ENCODE measurements at places on chromosomes 3 and 15. TPM values are rescaled to one million over a fixed set of nuclear protein-coding genes. Genes with fewer than 3 reads are reported as not detected.

GRCh38 chr3:128555098-128555825, 62.3 kb upstream of the GATA2 start:
- ATAC-seq = peak; percentile 80

The SH2D7 gene
- not detected for total RNA-seq

DNA sequence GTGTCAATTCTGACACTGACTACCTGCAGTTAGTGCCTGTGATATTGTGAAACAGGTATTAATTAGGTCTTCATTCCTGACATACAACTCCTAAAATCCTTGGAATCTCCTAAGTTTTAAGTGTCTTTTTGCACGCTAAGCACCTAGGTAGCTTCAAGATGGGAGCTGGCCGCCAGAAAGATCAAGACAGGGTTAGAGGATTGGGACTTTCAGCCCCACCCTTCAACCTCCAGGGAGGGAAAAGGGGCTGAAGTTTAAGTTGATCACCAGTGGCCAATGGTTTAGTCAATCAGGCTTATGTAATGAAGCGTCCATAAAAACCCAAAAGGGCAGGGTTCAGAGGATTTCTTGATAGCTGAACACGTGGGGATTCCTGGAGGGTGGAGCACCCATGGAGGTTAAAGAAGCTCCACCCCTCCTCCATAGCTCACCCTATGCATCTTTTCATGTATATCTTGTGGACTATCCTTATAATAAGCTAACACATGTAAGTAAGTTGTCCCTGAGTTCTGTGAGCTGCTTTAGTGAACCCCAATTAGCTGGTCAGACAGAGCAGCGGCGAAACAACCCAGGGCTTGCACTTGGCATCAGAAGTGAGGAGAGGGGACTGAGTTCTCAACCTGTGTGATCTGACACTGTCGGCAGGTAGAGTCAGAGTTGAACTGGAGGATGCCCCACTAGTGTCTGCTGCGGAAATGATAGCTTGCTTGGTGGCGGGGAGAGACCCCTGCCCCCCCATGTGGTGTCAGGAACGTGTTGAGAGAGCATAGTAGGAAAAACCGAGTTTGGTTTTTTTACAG, 12.8 kb upstream of the SRP14 start:
- ATAC-seq = no peak

DNA sequence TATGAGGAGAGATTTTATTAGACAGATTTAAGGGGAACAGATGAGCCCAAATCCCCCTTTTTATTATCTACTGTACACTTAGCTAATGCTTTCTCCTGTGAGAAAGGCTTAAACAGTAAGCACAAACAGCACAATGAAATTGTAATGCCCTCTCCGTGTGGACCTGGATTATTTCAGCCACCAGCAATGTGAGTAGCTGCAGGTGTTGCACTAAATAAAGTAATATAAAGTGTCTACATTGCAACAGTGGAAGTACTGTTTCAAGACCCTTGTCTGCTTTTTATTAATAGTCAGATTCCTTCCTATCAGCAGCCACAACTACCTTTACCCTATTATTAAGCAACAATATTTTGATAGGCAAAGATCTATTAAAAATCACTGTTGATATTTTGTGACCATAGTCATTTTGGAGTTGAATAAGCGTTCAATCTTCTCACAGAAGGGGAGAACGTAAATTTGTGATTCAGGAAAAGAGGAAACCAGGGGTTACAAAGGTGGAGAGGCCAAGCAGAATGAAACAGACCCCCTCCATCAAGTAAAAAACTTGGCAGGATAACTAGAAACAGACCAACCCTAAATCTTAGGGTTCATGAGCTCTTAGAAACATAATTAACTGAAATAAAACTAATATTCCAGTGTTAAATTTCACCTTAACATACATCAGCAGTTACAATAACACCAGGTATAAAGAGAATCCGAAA, 422.6 kb downstream of the MECOM start:
- no peak for ATAC-seq

The SH3GL3 gene
- total RNA-seq = 0.31 TPM

DNA sequence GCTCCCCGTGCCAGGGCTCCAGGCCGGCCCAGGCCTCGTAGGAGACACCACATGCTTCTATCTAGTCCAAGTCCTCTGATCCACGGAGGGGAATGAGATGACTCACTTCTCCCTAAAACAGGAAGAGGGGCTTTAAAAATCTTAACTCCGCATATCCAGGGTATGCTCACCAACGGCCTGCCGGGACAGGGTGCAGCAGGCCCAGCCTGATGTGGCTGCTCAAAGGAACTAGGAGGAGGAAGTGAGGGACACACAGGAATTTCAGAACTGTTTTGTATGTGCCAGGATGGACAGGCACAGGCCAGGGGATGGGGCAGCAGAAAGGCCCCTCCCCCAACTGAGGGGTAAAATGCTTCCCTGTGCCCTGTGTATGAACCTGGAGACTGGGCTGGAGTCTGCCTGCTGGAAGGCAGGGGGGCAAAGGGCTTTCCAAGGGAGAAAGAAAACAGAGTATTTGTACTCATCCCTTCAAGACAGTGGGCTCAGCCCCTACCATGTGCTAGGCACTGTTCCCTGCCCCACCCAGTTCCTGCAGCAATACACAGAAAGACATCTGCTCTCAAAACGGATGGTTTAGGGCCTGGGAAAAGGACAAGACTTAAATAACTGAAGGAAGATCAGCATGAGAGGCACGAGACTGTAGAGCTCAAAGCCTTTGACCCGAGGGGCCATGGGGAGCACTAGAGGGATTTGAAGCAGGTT, 22.1 kb downstream of the CHDH start:
- no peak for ATAC-seq

DNA sequence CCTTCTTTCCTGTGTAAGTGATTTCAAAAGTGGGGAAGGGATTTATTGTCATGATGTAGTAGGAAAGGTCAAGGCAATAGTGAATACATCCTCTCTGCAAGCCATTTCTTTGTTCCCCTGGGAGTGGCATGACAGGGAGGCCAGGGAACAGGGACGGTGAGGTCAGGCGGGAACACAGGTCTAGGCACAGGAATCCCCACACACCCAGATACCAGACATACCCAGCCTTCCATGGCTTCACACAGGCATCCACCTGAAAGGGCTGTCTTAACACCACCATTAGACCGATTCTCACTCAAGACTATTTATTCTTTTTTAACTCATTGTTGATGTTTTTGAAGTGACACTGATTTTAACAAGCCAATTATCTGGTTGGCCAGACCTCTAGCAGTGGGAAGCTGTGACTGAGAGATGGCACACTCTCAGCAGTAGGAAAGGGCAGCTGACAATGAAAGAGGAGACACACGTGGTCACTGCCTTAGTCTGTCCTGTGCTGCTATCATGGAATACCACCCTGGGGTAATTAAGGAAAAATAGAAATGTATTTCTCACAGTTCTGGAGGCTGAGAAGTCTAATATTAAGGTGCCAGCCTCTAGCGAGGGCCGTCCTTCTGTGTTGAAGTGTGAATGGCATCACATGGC, 74.6 kb upstream of the MYZAP start:
- ATAC-seq = no peak

DNA sequence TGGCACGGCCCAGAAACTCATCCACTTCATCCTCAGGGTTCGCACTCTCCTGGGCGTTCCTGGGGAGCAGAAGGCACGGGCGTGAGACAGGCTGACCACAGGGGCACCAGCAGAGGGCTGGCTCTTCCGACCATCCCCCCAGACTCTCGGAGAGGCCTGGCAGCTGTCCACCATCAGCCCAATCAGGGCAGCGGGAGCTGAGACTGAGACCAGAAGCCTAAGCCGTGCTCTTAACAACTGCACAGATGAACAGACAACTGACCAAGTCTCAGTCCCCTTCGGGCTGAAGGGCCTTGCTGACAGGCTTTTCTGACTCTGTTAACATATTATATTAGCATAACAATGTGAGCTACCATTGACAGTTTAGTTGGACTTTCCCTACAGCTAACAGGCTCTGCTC, 118.0 kb downstream of the SEC22A start:
- no peak for ATAC-seq

- ATAC-seq = no peak
Observed at GRCh38 chr15:75508840-75509532, 57.5 kb upstream of the SIN3A start.

The AGBL1 gene
- 0.12 TPM for total RNA-seq

DNA sequence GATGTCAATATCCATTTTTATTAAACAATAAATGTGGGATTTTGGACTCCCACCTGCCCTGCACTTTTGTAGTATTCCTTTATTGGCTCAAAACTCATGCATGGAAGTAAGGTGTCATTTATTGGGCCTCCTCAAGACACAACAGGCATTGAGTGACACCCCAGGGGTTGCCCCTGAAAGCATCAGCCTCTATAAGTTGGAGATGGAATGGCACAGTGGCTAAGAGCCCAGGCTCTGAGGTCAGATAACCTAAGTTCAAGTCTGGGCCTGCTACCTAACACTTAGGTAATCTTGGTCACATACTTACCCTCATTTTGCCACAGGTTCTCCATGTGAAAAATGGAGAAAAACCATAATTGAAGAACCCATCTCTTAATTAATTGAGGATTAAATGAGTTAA, 4.6 kb downstream of the CAPN3 start:
- no peak for ATAC-seq

DNA sequence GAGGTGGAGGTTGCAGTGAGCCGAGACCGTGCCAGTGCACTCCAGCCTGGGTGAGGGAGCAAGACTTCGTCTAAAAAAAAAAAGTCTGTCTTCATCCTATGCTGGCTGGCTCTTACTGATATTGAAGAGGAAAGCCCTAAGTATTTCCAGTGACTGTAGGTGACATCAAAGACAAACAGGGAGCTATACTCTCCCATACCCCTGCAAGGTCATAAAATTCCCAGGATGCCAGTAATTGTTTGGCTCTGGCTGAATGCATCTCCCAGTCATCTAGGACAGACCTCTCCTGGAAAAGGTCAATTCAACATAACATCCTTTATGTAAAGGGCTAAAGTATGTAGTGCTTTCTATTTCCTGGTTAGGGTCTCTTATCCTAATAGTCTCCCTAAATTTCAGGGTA, 8.0 kb downstream of the ZBBX start:
- no peak for ATAC-seq

GRCh38 chr3:6204891-6205290, 656.0 kb upstream of the GRM7 start:
- no peak for ATAC-seq

The XIRP1 gene
- 0.40 TPM for total RNA-seq

GRCh38 chr3:42773409-42773751, 327 bp upstream of the CCDC13 start:
- ATAC-seq = no peak

DNA sequence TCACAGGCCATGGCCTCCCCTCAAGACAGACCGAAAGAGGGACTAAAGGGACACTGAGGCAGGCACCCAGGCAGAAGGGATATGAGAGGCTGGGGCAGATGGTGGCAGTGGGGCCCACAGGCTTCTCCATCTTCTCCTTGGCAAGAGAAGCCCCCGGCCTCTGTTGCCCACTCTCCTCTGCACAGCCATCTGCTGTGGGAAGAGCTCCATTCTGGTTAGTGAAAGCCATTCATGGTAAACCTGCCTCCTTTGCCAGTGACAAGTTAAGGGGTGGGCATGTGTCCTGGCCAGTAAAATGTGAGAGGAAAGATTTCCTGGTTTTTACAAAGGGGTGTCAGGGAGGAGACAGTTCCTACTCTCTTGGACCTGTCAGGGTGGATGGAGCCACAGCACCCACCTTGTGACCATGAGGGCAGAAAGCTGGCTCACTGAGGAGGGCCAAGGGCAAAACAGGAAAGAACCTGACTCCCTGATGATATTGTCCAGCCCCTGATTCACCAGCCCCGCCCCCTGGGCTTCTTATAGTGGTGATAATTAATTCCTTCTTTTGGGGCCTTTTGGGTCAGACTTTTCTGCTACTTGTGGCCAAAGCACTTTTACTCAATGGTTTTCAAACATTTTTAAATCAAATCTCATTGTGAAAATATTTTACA, 130.4 kb upstream of the SMAD3 start:
- no peak for ATAC-seq

DNA sequence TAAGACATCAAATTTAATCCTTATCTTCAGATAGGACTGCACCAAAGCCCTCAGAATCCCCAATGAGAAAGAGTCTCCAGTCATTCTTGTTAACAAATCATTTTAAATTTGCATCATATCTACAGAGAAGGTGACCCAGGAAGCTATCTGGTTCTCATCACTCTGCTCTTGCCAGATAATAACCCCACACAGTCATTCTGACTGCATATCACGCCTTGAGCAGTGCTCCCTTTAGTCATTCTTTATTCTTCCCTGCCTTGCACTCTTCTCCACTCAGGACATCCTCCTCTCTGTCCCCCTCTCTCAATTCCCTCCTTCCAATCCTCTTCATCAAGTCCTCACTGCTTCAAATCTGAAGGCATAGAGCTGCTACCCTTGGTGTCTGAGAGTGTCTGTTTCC, 83.7 kb upstream of the COL6A6 start:
- no peak for ATAC-seq

DNA sequence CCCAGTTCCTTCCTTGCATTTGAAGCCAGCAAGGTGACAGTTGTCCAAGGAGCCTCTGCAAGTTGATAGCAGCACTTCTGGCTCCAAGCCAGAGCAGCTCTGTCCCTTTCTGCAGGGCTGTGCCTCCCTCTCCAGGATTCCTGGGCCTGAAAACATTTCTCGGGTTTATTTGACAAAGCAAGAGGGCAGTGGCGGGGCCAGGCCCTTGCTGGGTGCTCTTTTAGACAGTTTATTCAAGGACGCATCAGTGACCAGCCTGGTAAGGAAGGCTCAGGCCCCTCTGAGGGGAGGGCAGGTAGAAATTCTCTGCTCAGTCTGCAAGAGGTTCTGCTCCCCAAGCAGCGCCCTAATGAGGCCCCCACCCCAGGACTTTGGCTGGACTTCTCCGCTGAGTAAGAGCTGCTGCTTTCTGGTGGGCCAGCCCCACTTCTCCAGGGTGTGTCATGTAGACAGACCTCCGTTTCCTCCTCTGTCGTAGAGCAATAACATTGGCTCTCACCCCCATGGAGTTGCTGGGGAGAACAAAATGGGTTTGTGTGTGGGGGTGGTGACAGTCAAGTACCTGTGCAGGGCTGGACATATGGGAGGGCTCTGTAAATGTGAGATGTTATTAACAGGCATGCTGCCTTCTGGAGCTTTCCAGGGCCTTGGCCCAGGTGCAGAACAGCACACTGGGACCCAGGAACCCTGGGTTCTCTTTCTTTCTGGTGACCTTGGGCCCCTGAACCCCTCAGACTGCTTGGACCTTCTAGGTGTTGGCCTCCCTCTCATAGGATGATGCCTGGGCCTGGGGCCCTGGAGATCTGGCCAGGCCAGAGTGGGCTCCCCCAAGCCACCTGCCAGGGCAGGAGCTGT, 146.2 kb upstream of the TLE3 start:
- ATAC-seq = no peak

The HRG gene
- total RNA-seq = not detected

The NMNAT3 gene
- total RNA-seq = 9.7 TPM

The SNRPA1 gene
- total RNA-seq = 25.4 TPM

The A4GNT gene
- 0.46 TPM for total RNA-seq

The COL8A1 gene
- 102 TPM for total RNA-seq

The RBP2 gene
- not detected for total RNA-seq

Data from gastroesophageal sphincter (tissue), 4 donors.